ENCODE measurements at places on chromosomes 16 and 17. TPM values are rescaled to one million over a fixed set of nuclear protein-coding genes. Genes with fewer than 3 reads are reported as not detected.

- no peak for DNase-seq
These were observed 290.5 kb downstream of the CEP112 start for GRCh38 chr17:65901394-65901793.

DNA sequence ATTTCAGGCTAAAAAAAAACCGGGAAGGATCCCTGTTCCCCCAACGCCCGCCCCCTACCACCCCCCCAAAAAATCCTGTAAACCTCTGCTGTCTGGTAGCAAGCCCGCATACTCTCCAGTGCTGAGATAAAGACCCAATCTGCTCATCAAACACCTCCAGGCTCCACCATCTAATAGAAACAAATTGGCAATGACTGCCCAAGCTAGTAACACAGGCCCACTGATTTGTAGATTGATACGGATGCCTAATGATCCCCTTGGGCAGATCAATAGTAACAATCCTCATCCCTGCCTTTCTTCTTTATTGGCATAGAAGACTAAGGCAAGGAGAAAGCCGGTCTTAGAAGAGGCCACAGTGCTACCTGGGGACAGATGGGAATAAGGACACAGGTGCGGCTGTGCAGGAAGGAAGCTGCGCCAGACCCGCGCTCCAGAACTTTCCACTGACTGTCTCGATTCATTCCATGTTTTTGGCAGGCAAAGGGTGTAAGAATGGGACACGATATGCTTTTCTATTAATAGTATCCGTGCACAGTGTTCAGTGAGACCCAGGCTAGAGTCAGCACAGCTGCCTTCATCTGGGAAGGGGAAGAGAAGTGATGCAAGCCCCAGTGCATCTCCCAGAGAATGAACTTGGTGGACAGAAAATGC, 407.6 kb upstream of the PSMD7 start:
- DNase-seq: no peak

Gene SMPD3
- total RNA-seq: 40.6 TPM

Gene RAC3
- 37.7 TPM for total RNA-seq

Gene SLFN11
- total RNA-seq: 14.7 TPM

DNA sequence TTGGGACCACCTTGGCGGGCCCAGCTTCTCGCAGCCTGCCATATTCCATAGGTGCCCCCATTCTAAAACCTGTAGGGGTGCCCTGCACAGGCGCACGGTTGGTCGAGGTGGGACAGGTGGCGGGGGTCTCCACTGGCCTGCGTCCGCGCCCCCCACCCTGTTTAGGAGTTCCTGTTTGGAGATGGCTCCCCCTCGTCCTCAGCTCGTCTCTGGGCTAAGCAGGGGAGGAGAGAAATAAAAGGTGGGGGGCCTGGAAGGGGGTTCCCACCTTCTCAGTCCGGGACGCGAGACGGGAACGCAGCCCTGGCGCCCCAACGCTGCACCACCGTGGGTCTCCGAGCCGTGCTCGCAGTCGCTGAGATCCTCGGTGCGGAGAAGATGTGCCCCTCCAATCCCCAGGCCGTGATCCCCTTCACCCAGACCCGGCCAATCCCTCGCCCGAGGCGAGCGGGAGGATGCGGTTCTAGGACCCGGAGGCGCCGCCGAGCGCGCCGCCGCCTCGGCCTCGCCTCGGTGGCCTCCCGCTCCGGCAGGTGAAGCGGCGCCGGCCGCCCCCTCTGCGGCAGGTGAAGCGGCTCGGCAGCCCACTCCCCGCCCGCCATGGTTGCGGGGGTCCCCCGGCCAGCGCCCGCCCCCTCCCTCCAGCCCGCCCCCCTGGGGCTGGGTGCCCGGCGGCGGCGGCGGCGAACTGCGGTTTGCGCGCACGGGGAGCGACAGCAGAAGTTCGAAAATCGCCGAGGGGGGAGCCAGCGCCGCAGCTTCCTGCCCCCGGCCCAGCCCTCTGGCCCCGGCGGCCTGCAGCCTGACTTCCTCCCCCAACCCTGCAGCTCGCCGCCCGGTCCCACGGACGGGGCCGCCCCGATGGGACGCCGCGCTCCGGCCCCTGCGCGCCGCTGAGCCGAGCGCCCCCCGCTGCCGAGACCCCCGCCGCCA, at the start of gene FMNL1:
Gene FMNL1, plus strand, starts transcription at position 805 of the 933 bp plus-strand sequence. CDS start 240 bp downstream, outside the sequence.
- DNase-seq: peak; percentile 51

Gene KRTAP9-8
- total RNA-seq: not detected

DNA sequence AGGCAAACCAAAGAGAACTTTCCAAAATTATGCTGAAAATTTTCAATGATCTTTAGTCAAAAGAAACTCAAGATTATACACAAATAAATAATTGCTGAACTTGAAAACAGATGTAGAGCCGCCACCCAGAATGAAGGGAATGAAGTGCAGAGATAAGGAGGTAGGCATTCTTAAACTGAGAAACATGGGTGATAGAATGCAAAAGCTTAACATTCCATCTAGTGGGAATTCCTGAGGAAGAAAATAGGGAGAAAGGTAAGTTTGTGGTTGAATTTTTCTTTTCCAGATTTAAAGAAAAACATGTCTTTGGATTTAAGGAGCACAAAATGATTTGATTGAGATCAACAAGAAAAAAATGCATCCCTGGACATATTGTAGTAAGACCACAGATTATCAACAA, 108.3 kb downstream of the ELAC2 start:
- no peak for DNase-seq
